ENCODE measurements at places on chromosomes 4 and X.
A peak's percentile ranks its signal among the peaks of the same experiment; 100 is the strongest.

DNA sequence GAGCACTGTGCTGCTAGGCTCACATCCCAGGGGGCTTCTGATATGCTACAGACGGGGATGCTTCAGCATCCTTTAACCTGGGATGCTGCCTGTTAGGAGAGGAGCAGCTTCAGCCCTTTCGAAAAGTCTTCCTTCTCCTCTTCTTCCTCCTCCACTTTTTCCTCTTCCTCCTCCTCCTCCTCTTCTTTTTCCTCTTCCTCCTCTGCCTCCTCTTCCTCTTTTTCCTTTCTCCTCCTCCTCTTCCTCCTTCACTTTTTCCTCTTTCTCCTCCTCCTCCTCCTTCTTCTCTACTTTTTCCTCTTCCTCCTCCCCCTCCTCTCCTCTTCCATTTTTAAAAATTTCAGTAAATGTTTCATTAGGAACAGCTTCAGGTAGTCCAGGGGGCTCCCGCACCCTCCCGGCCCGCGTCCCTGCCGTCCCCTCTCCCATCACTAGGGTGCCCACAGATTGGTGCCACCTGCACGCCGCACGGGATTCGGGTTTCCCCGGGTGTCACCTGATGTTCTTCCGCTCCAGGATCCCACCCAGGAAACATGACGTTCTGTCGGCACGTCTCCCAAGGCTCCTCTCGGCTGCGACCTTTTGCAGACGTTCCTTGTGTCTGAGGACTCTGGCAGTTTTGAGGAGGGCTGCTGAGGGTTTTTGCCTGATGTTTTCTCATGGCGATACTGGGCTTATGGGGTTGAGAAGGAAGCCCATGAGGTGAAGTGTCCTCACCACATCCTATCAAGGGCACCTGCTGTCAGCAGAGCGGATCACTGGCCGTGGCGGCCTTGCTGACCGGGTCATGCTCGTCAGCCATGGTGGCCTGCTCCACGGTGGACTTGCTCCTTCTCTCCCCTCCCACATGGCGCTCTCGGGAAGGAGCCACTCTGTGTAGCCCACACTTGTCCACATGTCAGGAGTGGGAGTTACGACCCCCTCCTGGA, 83.4 kb upstream of the AFAP1 start:
- no peak for DNase-seq

DNA sequence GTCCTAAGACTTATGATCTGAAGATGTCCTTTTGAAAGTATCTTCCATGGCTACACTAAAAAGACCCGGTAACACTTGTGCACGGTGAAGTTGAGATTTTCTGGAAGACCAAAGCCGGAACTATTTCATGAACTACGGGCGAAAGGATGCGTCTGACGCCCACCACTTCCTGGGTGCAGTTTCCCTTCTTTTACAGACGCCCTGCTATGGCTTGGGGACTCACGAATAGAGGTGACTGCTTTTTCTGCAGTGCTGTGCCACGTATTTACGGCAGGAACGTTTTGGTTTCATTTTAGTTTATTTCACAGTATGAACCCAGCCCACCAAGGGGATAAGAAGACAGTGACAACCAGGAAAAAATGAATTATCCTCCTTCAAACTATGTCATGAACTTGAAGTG, 180.4 kb downstream of the AFAP1 start:
- peak; percentile 14 for DNase-seq

- no peak for DNase-seq
Measured at GRCh38 chrX:130051176-130051845, 59.0 kb downstream of the ELF4 start.

GRCh38 chr4:173696011-173696410, 166.0 kb upstream of the HAND2 start:
- no peak for DNase-seq

DNA sequence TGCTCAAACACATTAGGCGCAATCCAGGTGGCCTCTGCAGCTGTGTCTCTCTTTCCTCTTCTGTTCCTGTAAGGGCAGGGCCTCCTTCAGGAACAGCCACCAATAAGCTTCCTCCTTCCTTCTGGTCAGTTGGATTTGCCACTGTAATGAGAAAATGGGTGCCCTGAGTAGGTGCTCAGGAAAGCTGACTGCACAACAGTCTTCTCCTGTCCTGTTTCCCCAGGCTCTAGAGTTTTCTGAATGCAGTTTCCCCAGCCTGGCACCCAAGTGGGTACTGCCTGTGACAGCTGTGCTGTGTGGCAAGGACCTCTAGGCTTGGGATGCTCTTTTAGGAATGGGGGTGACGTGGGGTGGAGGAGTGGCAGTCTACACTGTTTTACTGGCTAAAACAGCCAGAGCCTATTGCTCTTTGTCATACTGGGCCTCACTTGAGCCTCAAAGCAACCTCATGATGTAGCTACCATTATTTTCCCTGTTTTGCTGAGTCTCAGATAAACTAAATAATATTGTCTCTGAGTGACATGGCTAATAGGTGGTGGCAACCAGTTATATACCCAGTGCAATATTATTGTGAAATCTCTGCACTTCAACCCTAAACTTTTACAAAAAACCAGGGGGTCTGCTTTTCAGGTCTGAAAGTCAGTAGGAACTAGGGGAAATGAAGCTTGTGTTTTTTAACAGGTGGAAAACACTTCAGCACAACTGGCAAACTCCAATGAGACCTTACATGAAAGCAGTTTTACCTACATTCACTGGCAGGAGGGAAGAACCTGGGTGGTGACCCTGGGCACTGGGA, 1.2 kb downstream of the CXCL2 start:
- DNase-seq, result no peak

- no peak for DNase-seq
Measured at GRCh38 chr4:144709159-144709558, 63.2 kb downstream of the HHIP start.

- no peak for DNase-seq
Measured at GRCh38 chr4:16916031-16916430, 17.6 kb upstream of the LDB2 start.

DNA sequence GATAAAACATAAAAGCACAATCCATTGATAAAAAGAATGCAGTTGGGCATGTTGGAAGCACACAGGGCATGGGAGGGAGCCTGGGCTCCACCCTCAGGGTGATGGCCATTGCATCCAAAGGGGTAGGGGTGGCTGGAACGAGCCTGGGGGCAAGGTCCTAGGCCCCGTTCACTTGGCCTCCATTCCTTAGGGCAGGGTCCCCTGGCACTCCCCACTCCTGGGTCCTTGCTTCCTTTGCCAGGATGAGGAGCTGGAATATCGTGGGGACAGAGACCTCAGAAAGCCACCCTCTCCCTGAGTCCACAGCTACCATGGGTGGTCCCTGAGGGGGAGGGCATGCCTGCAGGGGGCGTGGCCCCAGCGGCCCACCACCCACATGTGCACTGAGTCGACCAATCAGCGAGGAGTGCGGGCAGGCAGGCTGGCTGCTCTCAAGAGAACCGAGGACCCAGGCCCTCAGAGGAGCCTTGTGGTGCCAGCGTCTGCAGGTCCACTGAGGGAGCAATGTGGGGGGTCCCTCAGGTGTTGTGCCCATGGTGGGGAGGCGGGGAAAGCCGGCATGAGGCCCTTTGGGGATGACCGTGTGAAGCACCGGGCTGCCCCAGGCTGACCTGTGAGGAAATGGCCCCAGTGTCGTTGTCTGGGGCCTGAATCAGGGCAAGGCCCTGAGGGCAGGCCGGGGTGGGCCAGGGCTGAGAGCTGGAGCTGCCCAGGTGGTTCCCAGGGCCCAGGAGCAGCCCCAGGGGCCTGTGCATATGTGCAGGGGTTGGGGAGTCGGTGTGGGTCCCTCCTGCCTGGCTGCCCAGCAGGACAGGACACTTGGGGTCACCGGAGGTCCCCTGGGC, 78.6 kb upstream of the AMELX start:
- DNase-seq, result no peak

DNA sequence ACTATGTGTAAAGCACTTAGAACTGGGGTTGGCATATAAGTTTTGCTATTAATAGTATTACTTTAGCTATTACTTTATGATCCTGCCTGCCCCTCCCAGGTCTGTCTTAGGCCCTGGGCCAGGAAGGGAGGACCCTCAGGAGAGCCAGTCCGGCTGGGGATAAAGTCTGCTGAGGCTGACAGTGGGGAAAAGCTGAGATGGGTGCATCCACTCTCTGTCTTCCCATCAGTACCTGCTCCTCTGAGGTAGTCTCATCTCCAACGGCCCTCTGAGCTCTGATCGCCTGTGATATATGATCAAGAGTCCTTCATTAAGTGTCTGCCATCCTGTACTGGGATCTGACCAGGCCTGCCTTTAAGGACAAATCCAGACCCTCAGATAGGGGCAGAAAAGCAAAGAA, 156.5 kb upstream of the PJA1 start:
- DNase-seq, result no peak
